ENCODE measurements at places on chromosomes 5 and 9.

- DNase-seq: peak; percentile 38
These were observed 541 bp downstream of the GNPDA1 start for GRCh38 chr5:142012186-142012785.

DNA sequence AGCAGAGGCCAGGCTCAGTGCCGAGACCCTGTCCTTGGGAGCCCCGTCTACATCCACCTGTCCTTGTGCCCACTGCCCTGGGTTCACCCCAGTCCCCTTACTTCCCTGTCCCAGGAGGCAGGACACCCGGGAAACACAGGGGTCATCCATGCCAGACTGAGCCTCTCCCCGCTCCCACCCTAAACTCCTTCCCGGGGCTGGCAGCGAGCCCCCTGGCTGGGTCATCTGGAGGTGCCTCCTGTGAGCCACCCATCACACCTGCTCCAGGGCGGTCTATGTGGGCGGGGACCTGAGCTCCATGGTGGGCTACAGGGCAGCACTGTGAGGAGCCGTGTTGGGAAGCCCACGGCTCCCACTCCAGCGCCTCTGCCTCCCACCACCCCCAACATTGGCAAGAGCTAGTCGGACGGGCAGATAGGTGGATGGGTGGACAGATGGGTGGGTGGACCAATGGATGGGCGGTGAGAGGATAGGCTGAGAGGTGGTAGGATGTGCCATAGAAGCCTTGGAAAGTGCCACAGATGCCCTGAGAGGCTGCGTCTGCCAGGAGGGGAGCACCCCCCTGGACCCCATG is 42.5 kb upstream of the RXRA start:
- no peak for DNase-seq

DNA sequence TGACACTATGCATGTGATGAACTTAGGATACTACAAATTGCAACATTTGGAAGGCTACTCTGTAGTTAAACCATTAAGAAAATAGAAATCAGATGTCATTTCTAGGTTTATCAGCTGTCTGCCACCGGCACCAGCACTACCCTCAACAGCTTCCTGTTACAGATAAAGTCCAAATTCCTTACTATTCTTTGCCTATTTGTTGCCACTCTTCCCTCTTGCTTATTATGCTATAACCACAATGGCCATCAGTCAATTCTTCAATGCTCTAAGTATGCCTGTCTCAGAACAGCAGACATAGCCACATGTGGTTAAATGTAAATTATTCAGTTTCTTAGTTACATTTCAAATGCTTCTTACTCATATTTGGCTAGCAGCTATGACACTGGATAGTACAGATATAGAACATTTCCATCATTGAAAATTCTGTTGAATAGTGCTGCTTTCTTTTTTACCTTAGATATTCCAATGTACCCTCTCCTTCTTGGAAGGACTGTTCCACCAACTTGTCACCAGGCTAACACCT is 21.0 kb downstream of the DHX29 start:
- no peak for DNase-seq

GRCh38 chr9:97880336-97880735 is 27.3 kb downstream of the FOXE1 start:
- DNase-seq: no peak

DNA sequence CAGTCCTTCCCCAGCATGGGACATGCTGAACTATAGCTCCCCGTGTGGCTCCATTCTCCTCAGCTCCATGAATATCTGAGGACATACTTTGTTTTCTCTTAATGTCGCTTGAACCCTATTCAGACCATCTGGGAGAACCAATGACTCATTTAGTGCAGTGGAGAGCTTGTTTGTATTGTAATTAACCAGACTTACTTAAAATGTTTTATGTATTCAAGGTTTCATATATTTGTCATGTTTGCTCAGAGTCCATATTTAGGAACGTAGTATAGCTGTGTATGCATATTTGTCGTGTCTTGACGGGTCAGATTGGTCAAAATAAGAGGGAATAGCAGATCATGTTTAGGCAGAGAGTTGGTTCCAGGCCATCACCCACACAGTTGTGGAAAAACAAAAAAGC is 150.1 kb upstream of the NTRK2 start:
- no peak for DNase-seq

DNA sequence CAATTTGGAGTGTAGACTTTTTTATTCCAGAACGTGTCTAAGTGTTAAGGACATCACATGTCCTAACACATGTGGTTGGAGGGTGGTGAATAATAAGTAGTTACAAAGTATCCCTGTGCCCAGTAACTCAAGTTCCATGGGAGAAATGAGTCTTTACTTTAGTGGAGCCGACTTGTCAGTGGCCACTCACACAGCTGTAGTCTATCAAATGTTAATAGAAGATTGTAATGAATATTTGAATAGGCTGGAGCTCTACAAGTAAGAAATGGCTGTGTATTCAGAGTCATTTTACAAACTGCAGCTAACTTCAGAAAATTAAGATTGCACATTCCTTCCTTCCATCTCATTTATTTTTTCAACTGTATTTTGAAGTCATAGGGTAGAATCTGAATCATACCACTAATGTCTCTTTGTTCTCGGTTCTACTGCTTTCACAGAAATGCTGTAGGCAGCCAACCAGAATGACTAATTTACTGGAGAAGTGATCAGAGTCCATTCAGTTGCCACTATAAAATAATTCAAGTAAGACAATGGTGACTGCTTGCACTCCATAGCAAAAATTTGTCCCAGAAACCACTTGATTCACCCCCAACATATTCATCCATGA is 394.8 kb downstream of the NR2F1-AS1 start:
- no peak for DNase-seq

GRCh38 chr9:76585487-76586389 is 126.8 kb downstream of the GCNT1 start:
- no peak for DNase-seq

DNA sequence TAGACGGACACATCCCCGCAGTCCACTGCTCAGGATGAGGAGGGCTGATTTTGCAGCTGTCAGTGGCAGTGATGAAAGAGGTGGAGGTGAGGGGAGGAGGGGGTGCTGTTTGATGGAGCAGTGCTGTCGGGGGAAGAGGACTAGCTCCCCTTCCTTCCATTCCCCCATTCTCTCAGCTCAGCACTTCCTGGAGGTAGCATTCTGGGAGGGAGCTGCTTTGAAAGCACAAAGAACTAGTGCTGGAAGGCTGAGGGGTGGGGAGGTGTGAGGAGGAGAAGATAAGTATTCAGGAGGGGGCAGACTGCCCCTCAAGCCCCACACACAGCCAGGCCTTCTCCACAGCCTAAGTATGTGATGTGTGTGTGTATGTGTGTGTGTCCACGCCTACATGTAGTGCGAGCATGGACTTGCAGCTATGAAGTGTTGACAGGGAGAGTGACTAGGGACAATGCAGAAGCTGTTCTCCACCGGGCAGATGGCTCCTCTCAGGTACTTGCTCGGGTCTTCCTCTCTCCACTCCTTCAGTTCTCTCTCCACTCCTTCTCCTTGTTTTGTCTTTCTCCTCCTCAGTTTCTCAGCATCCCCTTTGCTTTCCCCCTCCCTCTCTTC is 65.5 kb upstream of the HSPA9 start:
- no peak for DNase-seq

DNA sequence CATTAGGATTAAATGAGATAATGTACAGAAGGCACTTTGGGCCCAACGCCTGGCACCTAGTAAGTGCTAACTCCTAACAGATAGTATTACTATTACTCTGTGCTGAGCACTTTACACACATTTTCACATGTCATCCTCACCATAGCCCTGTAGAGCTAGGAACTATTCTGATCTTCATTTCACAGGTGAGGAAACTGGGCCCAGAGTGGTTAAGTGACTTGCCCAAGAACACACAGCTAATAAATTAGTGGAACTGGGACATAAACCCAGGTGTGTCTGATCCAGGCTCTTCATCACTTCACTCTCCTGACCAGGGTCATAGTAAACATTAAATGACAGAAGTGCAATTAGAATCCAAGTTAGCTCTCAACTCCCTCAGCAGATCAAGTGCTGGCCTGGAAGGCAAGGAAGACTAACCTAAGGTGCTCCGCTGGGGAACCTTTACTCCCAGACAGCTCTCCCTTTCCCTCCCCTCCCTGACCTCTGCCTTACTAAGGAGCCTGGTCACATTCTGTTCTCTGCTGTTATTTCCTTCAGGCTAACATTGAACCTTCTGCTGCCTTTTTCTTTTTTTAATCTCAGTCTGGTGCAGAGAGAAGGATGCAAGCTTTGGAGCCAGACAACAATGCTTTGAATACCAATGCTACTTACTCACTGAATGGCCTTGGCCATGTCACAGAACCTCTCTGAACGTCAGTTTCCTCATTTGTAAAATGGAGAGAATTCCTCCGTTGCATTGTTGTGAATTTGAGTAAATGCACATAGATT is 4.1 kb upstream of the ADRA1B start:
- DNase-seq: no peak

GRCh38 chr5:51392689-51393199 is 9.5 kb downstream of the ISL1 start:
- no peak for DNase-seq

DNA sequence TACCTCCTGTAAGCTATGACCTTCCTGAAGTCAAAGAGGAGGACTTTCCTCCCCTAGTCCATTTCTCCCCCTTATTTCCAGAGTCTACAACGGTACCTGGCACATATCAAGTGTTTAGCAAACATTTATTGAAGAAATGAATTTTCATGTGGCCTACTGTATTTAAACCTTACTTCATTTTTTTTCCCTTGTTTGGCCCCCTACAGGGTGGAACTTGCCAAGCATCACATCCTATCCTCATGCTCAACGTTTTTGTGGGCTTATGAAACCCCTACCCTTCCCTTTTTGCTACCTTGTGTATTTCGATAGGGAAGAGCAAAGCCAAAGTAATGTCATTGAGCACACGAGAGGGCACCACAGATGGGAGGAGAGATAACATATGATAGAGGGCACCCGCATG is 1857.8 kb upstream of the WWC1 start:
- DNase-seq: no peak

DNA sequence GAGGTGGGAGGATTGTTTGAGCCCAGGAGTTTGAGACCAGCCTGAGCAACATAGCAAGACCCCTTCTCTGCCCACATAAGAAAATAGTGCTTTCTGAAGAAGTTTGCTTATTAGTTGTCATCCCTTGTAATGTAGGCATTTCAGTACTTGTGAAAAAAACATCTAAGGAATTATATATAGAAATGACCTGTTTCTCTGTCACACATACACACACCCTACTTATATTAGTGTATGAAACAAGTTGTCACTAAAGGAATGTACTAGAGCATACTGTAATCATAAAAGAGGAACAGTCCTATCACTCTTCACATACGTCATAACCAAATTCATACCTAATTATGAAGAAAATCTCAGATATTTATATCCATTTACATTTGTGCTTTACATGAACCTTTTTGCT is 122.0 kb downstream of the NIPBL start:
- DNase-seq: no peak

GRCh38 chr5:172683645-172684471 is 42.8 kb downstream of the NEURL1B start:
- peak; percentile 41 for DNase-seq

DNA sequence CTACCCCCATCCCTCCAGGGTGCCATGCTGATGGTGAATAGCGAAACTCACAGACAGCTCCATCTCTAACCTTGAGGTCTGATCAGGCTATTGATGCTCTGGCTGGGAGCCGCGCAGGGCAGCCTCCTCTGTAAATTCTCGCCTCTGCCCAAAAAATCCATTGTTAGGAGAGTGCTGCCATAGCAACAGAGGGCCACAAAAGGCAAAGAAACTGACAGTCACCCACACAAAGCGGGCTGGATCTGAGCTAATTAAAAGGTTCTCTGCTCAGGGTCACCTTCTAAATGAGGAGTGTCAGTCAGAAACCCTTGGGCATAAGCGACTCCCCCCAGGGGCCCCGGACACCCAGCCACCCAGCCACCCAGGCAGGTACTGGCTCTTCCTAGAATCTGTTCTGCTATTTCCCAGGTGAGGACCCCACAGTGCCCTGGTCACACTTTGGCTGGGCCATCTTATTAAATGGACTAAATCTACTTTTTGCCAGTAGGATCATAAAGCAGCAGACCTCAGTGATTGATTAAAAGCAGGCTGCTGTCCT is 126.7 kb downstream of the MED10 start:
- DNase-seq: no peak

DNA sequence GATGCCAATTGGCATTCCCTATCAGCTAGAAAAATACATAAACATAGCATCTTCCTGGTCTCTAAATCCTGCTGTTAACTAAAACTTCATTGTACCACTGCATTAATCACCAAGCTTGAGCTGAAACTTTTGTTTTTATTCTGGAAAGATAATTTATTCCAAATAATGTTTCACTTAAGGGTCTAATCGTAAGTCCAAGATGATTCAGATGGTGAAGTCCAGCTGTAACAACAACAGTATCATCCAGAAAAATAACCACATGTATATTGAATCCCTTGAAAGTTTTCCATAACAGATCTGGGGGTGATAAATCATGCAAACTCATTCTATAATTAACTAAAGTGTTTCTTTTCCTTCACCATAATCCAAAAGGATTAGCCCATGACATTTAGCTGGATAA is 23.9 kb downstream of the RORB start:
- DNase-seq: no peak

- DNase-seq: no peak
These were observed 54.5 kb downstream of the GABBR2 start for GRCh38 chr9:98654247-98654646.

DNA sequence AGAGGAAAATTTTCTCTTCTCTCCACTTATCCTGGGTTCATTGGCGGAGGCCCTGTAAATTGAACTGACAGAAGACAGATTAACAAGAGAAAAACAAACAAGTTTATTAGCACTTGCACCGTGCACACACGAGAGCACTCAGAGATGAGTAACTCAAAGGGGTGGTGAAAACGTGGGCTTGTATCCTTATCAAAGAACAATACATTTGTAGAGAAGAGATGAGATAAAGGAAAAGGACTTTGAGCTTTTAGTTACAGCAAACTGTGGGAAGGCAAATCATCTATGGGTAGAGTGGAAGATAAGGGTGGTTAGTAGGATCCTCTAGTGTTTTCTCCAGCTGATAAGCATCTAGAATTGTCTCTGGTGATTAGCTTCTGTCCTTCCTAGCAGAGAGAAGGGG is 44.4 kb upstream of the ROR2 start:
- no peak for DNase-seq

GRCh38 chr5:60260658-60261057 is 367.1 kb upstream of the PDE4D start:
- no peak for DNase-seq

DNA sequence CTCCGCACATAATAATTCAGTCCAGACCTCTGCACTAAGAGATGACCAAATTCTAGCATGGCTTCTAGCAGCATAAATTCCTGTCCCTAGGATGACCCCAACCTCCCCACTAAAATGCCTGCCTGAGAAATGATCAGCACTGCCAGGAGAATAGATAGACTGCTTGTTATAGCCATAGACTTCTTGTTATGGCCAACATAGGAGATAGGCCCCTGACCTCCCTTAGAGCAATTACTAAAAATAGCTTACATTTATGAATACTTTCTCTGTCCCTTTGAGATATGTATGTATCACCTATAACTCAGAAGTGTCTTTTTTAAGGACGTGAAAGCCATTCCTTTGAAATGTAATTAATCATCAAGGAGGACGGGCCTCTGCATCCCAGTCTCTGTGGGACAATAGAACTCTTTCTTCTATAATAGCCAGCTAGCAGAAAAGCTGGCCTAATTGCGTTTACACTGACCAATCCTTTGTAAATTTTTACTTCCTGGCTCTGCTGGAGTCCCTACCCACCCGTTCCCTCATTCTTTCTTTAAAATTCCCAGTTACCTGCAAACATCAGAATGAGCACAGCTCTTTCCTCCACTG is 1002.7 kb downstream of the CDH18 start:
- DNase-seq: no peak
